ENCODE measurements at places on chromosomes 13 and 19.

DNA sequence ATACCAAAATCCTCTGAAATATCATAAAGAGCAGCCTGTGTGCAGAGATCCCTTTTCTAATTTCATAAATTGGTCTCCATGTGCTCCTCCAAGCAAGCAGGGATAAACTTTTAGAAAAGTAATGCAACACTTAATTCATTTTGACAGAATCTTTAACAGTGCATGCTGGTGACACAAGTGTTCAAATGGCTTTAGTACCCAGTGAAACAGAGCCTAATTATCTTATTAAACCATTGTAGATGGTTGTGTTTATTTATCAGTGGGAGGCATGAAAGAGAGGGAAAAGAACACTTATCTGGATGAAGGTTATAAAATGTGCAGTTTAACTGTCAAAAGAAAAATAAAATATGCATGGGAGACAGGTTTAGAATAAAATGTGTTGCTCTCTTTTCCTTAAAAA, 945.0 kb upstream of the PCDH20 start:
- DNase-seq: no peak

DNA sequence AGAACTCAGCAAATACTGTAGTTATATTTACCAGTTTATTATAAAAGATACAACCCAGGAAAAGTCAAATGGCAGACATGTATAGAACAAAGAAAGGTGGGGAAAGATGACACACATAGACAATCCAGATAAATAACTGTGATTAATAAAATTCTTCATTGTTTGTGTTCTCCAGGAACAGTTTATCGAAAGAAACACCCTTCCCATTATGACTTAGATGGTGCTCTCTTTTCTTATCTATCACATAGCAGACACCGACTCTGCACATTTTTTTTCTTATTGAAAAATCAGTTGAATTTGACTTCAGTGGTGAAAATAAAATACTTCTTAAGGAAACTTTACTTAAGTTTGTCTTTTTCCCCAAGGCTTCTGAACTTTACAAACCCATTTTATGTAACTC, 6.2 kb downstream of the ZNF708 start:
- no peak for DNase-seq

DNA sequence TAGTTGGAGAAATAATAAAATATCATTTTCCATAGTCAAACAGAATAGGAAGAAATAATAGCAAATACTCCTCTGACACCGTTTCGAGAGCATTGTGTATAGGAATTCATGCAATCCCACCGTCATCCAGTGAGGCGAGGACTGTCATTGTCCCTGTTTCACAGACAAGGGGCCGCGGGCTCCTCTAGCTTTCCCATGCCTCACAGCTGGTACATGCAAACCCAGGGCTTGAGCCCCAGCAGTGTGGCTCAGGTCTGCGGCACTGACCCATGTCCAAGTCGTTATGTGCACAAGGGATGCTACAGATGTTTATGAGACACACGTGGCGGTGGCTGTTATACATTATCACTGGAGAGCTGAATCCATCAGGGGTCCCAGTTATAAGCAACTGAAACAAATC, 18.5 kb upstream of the ATP11A start:
- DNase-seq: no peak

DNA sequence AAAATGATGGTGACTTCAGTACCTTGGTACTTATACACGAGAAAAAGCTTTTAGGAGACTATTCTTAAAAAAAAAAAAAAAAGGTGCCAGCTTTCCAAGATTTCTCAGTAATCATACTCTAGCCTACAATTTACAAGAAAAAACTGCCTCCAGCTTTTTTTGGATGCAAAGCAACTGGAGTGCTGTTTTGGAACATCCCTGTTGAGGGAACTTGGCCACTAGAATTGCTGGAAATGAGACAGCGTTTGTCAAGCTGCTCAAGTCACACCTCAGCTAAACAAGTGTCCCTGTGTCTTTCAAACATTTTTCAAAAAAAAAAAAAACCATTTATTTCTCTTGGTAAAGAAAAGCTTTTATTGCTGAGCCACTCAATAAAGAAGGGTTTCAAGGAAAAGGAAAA, 413.1 kb upstream of the ARGLU1 start:
- DNase-seq: no peak

DNA sequence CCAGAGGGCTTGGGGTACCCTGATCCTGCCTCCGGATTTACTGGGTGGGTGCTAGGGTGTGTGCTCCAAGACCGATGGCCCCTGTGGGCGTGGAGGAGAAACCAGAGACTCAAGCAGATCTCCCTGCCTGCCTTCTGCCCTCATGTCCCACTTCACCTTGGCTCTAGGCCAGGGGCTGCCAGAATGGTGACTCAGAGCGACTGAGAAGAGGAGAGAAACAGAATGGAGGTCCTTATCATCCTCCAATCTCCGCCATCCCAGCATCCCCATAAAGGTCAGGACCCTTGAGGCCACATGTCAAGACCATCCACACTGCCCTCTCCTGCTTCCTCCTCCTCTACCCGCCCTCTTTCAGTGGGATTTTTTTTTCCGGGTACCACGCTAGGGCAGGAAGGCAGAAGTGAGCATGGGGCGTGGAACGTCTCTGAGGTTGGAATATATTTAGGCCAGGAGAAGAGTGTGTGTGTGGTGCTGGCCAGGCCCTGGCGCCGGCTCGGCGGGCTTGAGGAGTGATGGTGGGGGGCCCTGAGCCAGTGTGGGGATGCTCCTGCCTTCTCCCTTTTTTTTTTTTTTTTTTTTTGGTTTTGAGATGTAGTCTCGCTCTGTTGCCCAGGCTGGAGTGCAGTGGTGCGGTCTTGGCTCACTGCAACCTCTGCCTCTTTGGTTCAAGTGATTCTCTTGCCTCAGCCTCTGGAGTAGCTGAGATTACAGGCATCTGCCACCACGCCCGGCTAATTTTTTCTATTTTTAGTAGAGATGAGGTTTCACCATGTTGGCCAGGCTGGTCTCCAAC, 22.3 kb downstream of the IER2 start:
- DNase-seq: peak; percentile 91

DNA sequence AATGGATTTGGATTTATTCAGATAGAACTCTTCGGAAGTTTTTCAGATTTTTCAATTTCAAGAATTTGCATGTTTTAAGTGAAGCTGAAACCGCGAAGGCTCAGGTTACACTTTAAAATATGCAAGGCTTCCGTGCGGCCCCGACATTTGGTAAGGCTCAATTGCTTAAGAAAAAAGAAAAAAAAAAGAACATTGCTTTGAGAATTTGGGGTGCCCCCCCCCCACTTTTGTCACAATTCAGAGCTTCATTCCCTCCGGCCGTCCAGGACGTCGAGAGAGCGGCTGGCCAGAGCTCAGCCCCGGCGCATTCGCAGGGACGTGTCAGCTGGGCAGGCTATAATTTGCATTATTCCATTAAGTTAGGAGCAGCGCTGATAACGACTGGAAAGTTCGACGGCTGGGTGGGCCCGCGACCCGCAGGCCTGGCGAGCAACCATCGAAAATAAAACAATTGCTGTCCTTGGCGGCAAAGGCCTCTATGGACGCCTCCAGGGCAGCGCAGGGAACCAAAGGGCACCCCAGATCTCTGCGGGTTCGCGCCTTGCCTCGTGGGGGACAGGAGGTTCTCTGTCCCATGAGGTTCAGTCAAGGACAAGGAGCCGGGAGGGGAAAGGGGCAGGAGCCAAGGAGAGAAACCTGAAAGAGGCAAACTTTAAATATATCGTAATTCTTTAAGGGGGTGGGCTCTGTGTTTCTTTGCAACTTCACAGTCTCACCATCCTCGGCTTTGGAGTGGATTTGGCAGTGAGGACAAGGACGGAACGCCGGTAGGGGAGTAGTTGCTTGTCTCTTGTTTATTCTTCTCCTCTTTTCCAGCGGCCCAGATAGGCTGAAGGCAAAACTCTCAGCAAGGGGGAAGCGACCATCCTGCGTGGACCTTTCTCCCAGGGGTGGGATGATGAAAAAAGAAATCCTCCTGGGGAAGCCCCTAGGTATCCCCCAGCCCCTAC, 7.0 kb downstream of the SOX21 start:
- no peak for DNase-seq

DNA sequence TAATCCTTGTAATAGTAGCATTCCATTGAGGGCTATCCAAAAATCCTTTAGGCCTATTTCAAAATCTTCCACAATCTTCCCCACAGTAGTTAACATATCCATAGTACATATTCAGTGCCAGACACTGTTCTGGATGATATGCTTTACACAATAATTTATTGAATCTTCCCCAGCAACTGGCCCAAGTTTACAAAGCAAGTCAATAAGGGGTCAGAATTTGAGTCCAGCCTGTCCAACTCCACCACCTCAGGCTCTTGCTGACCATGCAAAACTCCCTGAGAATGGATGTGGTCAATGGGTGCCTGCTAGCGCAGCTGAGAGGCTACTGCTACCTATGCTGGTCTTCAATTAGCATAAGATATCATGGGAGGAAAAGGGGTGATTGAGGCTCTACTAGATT, 529.6 kb downstream of the FGF9 start:
- no peak for DNase-seq

DNA sequence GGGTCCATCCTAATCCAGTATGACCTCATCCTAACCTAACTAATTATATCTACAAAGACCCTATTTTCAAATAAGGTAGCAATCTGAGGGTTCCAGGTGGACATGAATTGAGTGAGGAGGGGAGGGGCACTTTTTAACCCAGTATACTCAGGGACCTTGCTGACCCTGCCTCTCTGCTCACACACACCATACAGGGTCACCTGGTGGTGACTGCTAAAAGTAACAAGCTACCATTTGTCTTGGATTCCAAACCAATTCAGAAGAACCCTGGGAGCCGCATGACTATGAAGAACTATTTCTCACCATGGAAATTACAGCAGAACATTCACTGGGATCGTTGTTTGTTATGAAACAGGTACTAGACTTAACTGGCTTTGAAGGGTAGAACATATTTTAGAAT, 151.9 kb downstream of the LACC1 start:
- DNase-seq: no peak

DNA sequence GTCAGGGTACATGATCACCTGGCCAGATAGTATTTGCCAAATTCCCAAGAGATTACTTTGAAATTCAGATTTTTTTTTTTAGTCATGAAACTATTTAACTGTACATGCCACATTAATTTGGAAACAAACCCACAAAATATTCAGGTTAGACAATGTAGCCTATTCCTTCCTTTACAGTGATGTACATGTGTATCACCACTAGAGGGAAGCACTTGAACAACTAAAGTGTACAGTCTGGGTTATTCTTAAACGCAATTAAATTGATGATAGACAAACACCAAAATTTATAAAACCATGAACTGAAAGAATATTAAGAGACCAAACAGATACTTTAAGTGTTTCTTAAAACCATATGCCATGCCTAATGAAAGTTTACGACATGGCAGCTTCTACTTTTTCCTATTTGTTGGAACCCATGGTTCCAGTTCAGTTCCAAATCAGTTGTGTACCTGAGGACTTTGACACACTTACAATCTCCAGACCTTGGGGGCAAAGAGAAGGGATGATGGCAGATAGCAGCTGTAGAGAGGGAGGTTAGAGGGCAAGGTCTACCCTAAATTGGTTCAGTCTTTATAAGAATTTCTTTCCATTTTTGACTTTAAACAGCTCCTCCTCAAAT, 52.8 kb downstream of the TNFSF13B start:
- peak; percentile 42 for DNase-seq

All from ACHN (cell line).